NCI-H774 (cell line): ENCODE measurements at places on chromosomes 5 and 9.
A peak's percentile ranks its signal among the peaks of the same experiment; 100 is the strongest.

DNA sequence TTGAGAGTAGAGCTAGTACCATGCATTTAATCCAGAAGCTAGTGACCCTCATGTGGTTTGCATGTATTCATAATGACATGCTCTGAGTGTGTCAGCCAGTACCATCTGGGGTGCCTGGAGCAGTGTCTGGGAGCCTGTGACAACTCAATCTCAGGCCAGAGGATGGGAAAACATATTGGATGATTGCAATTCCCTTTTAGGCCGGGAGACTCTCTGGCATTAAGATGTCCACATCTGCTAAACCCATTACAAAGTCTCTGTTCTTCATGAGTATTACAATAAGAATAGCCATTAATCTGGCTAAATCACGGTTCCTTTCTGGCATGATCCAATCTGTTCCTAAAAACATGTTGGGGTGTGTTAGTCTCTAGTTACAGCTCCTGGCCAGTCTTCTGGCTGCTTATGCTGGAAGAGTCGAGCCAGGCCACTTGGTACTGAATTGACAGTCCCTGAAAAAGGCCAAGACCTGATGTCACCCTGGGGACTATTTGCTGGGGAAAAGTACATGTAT lies 475.7 kb downstream of the ENC1 start:
- DNase-seq = no peak

DNA sequence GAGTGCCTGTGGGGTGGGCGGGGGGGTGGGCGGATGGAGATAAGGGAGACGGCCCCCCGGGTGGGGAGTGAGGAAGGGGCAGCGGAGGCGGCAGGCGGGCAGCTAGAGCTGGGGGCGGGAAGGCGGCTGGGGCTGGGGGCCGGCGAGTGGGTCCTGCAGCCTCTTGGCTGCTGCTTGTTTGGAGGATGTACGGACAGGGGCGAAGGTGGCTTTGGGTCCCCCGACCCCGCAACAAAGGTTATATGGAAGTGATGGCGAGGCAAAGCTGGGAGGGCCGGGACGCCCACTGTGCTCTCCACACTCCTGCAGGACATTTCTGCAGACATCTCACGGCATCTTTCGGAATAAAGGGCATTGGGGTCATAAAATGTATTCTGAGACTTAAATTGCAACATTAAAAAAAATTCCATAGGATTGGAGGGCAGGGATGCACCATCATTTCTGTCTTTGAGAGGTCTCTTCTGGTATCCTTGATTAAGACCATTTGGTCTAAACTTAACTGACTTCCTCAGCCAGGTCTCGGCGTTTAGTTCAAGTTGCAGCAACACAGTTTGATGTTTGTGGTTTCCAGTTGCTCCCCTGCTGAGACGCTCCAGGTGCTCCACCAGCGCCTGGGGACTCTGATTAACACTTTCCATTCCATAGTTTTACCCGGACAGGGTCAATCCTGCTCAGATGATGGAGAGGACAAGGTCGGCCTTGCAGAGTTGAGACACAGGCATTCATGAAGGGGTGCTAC lies 101.6 kb upstream of the SSBP2 start:
- DNase-seq = peak; percentile 52

- no peak for DNase-seq
Observed at GRCh38 chr5:15254607-15255006, 245.4 kb upstream of the FBXL7 start.

- DNase-seq = no peak
Observed at GRCh38 chr9:98869866-98870265, 62.4 kb downstream of the GALNT12 start.

DNA sequence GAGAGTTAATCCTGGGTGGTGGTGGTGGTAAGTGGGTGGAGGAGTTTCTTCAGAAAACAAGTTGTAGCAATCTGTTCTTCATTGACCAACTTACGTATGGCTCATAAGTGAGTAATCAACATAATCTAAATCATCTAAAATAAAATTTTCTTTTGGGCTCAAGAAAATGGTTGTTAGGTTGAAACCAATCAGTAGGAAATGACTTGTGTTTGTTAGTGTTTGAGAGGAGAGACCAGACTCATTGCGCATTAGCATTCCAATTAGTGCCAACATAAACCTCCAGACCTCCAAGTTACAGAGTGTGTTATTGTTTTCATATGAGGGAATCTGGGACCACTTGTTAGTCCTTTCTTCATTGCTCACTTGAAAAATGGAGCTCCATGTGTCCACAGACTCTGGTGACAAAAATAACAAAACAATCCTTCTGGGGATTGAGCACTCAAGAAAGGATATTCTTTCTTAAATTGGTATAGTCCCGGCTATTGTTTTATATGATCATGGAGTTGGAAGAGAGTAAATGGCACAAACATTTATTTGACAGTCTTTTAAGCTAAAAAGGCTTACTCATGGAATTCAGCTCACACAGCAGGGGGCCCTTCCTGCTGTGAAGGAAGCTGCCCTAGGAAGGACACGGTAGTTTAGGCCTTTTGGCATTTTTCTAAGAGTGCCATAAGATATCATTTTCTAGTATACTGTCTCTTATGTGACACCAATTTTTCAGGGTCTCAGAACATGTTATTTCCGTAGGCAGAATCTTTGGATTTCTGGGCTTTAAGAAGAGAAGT lies 441.1 kb downstream of the EBF1 start:
- no peak for DNase-seq

DNA sequence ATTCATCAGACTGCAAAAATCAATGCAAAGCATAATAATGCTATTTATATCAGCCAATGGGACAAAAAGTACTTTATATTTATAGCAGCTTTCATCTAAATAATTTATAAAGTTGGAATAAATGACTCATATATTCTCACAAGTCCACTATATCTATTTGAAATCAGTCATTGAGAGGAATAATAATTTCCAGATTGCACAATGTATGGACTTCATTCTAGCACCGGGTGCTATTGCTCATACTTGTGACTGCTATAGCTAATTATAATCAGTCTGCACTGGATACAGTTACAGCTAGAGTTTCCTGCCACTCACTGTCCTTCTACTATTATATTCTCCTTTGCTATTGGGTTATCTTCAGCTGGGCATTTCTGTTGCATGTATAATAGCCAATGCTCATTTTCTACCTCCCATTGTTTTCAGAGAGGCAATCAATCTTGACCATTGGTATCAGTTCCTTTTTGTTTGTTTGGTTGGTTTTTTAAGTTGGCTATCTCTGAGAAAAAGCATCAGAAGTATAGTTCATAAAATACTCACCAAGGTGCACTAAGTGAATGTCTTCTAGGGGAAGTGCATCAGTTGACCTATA lies 1.9 kb downstream of the CDH18 start:
- no peak for DNase-seq

GRCh38 chr5:172380987-172381643 lies 73.2 kb downstream of the SH3PXD2B start:
- DNase-seq = peak; percentile 46

GRCh38 chr5:16013334-16014065 lies 166.1 kb downstream of the MARCHF11 start:
- no peak for DNase-seq

DNA sequence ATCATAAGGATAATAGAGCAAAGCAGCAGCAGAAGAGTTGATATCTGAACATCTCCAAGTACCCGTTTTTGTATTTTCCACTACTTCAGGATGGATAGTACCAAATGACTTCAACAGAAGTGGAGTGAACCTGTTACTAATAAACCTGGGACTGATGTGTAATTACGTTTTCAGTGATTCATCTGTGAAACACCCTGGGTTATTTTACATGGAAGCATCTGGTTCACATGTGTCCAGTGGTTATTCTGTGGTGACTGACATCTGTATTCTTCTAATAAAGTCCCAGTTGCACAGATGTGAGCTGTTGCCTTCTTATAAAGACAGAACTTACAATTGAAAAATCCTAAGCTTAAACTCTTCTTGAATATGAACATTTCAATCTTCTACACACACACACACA lies 139.7 kb upstream of the VCAN start:
- no peak for DNase-seq

DNA sequence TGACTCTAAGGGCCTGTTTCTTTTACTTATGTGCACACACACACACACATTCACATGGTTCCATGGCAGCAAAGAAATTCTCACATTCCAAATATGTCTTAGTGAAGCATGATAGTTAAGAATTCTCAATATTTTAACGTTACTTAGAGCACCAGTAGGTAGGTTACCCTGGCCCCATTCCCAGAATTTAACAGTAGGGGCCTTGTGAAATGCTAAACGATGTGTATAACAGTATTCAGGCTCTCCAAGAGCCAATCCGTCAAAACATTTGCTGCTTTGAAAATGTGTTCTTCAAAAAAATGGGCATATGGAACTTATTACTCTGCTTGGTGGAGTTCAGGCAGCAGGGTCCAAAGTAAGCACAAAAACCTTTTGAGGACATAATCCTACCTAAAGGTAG lies 93.7 kb upstream of the DAB2 start:
- no peak for DNase-seq
